H4 (cell line): ENCODE measurements at places on chromosomes 5 and 9.
A peak's percentile ranks its signal among the peaks of the same experiment; 100 is the strongest.

DNA sequence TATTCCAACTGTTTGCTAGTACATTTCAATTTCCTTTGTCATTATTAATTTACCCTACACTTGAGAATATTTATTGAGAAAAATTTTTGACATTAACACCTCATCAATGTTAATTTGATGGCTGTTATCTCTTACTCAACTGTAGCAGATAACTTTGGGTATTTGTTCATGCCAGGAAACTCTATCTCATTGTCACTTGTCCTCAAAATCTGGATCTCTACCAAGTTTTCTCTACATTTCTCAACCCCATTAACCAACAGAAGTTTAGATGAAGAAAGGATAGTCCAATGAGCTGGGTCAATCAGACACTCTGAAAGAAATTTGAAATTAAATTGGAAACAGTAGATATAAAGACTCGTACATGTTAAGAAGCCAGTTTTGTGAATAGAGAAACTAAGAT, 395.3 kb downstream of the TUSC1 start:
- DNase-seq, result no peak

- DNase-seq, result no peak
Measured at GRCh38 chr9:80646211-80646610, 1043.1 kb downstream of the TLE1 start.

- DNase-seq, result no peak
Measured at GRCh38 chr9:124721109-124721906, 49.8 kb downstream of the NR6A1 start.

DNA sequence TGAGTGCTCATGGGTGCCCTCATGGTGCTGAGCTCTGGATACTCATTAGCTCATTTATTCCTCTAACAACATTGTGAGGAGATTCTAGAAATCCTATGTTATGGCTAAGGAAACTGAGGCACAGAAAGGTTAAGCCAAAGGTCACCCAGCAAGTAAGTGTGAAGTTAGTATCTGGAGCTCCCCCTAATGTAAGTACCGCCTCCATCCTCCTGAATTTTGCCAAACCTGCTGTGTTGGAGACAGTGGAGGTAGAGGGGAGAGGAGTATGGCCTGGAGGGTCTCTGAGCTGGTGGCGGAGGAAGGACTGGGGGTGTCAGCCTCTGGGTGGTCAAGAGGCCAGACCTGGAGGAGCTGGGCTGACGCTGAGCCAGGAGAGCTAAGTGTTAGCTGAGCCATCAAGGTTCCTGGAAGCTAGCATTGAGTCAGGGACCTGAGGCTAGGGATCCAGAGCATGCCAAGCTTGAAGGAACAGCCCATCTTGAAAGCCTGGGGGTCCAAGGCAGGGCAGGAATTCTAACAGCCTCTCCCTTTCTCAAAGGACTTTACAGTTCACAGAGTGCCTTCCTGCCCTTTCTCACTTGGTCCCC, 114.8 kb downstream of the RGS3 start:
- DNase-seq, result no peak

- DNase-seq, result peak; percentile 27
Measured at GRCh38 chr5:134063188-134063820, 51.2 kb upstream of the TCF7 start.

DNA sequence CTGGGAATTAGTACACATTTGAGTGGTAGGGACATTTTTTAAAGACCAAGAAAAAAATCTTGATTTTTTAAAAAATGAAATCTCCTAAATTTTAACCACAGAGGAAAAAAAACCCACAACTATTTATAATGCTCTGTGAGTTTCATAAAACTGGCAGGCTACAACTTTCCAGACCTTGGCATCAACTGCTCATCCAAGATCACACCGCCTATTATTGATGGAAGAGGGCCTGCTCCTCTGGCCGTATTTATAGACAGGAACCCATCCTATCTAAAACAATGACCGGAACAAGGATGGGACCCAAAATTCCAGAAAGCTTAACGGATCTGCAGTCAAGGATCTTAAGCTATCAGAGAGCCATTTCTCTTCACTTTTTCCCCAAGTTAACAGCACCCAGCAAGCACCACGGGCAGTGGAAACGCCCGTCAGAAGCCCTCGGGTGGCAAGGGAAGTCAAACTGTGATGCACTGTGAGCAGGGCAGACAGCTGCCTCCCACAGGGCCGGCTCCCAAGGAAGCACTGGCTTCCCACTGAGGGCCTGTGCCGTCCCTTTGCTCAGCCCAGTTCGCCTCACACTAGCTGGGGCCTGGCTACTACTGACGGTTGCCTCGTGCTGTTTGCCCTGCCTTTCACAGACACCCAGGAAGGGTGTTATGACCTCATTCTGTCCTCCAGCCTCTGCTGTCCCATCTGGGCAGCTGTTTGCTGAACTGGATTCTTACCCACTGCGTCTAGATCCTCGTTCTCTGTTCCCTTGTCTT, 62.8 kb downstream of the CDC14B start:
- no peak for DNase-seq

DNA sequence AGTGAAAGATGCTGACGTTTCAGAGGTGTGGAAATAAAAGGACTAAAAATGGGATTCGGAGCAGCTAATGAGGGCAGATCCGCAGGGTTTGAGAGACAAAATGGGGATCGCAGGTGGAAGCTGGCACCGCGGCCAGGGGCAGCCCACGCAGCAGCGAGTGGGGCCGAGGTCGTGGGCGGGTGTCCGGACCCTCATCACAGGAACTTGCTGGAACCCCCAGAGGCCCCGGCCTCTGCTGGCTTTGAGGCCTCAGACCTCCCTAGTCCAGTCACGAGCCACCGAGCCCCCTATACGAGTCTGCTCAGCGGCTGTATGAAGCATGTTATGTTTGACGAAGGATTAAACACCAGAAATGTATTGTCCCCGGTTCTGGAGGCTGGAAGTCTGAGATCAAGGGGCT, 45.8 kb upstream of the FCN1 start:
- DNase-seq, result no peak

DNA sequence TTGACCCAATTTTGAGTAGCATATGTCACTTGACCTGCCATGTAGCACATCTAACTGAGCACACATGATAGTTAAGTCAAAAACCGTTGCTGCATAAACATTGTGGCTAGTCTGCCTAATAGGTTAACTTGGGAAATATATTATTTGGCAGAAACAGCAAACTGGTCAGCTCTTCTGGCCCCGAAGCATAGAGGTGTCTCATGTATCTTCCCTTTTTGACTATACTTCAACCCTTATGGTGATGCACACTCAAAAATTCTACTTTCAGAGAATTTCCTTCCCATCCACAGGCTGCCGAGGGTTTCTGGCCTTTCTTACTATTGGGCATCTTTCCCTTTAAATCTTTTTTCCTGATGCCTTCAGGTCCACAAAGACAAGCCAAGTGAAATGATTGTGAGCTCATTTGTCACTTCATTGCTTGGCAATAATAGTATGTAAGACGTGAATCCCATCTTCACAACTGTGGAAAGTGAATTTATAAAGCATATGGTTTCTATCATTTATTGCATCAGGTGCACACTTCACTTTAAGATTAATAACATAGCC, 41.2 kb downstream of the MOCS2 start:
- no peak for DNase-seq

- peak; percentile 83 for DNase-seq
Measured at GRCh38 chr9:134707031-134707680, 65.6 kb downstream of the COL5A1 start.

GRCh38 chr9:18821788-18822187, 211.2 kb downstream of the SAXO1 start:
- peak; percentile 61 for DNase-seq
